Stimulated activated CD8-positive, alpha-beta memory T cell treated with anti-CD3 and anti-CD28 coated beads, Interleukin-15, amount 100 ng/mL, for 24 hours (primary cell): ENCODE measurements at places on chromosomes 7 and 10.

GRCh38 chr7:143327903-143328302, 12.0 kb downstream of the CLCN1 start:
- no peak for DNase-seq

GRCh38 chr7:30091491-30091912, 43.3 kb upstream of the MTURN start:
- no peak for DNase-seq

DNA sequence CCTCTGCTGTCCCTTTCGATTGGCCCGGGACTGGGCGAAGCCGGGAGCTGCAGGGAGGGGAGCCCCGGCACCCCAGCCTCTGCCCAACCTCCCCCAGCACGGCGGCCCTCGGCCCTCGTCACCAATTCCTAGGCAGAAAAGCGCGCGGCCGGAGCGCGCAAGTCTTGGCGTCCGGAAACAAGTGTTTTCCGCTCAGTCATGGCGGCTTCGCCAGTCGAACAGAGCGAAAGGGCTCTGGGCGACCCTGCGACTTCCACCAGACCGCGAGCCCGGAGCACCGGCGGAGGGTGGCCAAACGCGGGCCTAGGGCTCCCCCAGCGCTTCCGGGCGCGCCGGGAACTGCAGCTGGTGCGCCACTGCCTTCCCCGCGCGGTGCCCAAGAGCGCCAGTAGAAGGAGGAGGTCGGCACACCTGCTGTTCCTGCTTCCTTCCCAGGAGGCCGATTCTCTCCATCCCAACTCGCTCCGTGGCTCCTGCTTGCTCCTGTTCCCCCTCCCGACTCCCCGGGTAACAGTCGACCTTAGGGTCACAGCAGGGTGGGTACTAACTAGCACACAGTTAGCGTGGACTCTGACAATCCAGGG, 729.9 kb downstream of the ZWINT start:
- DNase-seq: no peak

GRCh38 chr7:4234886-4235285, 447.2 kb upstream of the FOXK1 start:
- DNase-seq: no peak

DNA sequence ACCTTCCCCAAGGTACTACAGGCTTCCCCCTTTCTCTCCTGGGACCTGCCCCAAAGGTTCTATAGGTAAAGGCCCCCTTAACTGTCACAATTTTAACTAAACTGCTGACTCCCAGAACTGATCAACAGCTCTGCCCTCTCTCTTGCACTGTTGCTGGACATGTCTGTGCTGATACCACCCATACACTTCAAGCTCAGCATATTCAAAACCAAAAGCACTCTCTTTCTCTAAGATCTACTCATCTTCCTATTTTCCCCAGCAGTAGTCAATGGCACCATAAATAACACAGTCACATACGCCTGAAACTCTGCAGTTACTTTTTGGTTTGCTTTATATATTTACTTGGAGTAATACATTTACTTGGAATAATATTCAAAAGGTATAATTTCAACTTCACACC, 12.3 kb downstream of the OSBPL3 start:
- no peak for DNase-seq

- DNase-seq: no peak
These were observed 16.6 kb downstream of the LOXL4 start for GRCh38 chr10:98251399-98251798.

GRCh38 chr10:119449760-119450461, 92.6 kb downstream of the RGS10 start:
- DNase-seq: no peak

DNA sequence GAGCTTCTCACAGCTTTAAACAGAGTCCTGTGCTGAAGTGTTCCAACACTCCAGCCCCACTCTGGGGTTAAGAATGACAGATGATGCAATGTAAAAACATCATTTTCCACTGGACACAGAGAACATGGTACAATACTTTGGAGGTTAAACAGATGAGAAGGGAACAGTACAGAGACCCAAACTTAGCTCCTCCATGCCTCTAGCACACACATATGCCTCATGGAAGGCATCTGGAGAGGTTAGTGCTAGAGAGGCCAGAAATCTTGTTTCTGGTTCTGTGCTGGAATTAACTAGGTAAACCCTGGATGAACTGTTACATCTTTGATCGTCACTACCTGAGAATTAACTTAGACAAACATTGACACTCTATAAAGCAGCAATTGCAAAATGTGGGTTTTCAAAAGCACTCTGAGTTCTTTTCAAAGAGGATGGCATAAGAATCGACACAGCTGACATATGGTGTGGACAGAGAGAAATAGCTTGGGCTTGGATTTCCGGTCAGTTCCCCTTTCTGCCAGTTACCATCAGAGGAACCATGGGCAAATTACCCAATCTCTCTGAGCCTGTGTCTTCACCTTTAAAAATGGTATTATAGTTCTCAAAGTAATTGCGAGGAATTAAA, 81.9 kb downstream of the KCNMA1 start:
- DNase-seq: no peak

DNA sequence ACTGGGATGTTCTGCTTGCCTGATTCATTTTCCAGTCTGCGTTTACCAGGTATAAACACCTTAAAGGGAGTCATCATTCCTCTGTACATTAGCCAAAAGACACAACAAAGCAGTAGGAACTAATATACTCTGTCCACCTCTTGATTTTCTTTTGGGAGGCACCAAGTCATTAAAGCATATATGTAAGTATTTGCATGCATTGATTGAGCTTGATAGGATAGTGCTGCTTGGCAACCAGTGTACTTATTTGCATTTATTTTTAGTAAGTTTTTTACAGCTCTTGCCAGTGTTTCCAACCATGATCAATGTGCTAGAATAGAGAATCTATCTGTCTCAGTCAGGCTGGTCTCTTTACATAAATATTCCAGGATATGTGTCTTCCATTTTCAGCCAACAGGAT, 353.3 kb upstream of the SEMA3C start:
- DNase-seq: no peak

- no peak for DNase-seq
These were observed 139.7 kb downstream of the TMEM26 start for GRCh38 chr10:61313460-61313859.

GRCh38 chr7:156464339-156464738, 176.2 kb upstream of the RNF32 start:
- no peak for DNase-seq

- DNase-seq: no peak
These were observed 231.6 kb downstream of the TEX36 start for GRCh38 chr10:125451319-125451718.

GRCh38 chr10:122163174-122164022, 107.7 kb upstream of the BTBD16 start:
- no peak for DNase-seq

DNA sequence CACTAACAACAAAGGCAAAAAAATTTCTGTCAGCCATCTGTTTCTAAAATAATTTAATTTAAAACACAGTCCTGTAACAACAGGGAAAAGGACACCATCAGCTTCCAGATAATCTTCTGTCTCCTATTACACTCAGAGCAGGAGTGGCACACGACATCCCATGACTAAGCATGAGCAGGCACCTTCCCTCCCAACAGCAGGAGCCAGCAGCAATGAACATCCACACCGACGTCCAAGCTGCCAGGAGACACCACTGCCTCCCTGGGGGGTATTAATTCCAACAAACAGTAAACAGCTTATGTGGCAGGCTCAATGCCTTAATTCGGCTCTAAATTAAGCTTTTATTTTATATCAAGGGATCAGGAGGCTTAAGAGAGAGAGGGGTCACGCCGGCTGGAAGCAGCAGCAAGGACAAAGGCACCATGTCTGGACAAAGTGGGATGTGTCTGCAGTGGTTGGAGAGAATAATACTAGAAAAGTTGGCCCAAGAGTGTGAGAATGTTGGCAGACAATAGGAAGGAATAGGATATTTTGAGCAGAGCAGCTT, 45.7 kb downstream of the KIAA1549 start:
- no peak for DNase-seq

DNA sequence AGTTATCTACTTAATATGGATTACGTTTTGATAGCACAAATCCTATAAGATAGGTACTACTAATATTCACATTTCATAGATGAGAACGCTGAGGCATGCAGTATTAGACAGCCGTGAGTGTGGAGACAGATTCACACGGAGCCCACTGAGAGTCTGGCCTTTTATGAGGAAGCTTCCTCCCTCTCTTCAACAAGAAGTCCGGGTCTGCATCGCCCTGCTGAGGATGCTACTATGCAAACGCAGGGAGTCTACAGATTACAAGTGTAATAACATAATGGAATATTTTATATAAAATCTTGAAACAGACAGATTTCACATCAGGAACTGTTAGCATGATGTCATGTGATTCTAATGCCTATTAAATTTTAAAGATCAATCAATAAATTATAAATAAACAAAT, 255.9 kb upstream of the GLI3 start:
- DNase-seq: no peak

DNA sequence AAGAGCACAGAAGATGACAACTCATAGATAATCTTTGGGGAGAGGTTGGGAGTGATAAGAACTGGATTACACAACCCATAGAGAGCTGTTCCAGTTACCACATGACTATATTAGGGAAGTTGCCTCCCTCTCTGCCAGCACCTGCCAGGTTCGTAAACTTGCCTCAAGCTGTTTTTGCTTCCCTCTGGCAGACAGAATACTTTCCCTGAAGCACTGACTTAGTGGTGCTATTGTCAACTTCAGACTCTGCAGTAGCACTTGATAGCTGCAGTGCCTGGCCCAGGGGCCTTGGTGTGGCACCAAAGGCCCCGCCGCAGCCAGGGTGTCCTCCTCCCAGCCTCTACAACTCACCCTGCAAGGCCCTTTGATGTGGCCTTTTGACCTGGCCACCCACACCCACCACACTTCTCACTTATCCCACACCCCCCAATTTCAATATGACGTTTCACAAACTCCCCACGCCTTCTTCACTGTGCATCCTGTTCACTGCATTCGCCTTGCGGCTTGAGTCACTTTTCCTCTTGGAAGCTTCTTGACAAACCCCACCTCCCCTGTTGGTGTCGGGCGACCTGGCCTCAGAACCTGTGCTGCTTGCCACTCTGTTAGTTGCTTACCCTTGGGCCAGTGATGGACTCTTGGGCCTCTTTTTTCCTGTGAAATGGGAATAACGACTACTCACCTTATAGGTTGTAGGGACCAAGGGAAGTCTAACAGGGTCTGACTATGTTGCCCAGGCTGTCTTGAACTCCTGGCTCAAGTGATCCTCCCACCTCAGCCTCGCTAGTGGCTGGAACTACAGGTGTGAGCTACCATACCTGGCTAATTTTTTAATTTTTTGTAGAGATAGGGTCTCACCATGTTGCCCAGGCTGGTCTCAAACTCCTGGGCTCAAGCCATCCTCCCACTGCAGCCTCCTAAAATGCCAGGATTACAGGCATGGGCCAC, 50.2 kb upstream of the PODXL start:
- DNase-seq: no peak

DNA sequence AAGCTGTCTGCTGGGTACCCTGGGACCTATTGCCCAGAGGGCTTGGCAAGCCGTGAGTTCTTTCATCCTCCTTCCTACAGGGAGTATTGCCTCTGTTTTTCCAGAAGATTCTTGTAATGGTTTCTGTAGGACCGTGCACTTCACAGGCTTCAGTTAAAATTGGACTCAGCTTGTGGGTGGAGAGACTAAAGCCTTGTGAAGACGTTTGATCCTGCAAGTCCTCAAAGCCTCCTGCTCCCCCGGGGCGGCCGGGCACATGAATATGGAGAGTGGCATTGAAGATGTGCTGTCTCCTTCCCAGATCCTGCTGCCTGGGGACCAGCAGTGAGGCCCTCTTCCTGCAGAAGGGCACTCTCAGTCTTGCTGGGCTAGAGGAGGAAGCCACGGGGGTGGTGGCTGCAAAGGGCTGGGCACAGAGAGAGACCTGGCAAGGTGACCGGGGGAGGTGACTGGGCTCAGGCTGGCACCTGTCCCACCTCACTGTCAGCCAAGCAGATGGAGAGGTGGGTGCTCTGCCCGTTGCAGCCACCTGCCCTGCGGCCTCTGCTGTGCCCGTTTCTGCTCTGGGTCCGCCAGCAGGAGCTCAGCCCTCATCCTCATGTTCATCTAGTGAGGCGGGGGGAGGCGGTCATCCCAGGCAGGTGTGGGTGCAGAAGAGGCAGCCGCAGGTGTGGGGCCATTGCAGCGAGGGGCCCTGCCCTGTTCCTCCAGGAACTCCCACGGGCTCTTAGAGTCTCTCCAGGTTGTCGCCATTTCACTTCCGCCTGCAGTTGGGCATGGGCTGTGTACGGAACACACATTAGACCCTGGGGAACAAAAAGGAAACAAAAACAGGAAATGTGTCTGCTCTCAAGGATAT, 55.7 kb downstream of the TMEM209 start:
- no peak for DNase-seq

- DNase-seq: no peak
These were observed 473.8 kb downstream of the KCNMA1 start for GRCh38 chr10:77163670-77164348.

DNA sequence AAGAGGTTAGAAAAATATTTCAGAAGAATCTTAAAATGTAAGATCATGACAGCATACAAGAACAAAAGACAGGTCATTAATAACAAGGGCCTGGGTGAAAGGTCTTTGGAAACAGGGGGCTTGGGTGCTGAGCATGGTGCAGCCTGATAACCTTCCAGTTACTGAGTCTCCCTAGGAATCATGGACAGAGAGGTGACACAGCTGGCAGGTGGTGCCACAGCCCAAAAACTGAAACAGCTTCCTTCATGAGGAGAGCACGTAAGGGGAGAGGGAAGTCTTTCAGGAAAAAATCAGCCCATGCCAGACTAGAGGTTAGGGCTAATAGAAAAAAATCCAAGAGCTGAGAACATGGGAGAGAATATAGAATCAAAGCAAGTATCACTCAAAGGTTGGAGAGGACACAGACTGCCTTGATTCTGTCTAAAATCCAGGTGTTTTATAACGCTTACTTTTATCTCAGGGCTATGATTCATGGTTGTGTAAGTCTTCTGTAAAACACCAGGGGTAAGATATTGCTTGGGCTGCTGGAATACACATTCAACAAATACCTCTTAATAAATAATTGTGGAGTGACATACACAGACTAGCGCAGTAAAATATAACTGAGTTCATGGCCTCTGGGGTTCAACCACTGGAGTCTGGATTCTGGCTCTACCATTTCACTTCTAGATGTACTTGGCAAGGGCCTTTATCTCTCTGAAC, 88.1 kb downstream of the SEMA3C start:
- DNase-seq: no peak

- no peak for DNase-seq
These were observed 61.6 kb upstream of the OPALIN start for GRCh38 chr10:96420228-96421009.

GRCh38 chr10:27605318-27605717, 101.2 kb downstream of the RAB18 start:
- DNase-seq: no peak

- DNase-seq: no peak
These were observed 304.8 kb downstream of the GFRA1 start for GRCh38 chr10:115968236-115968635.

DNA sequence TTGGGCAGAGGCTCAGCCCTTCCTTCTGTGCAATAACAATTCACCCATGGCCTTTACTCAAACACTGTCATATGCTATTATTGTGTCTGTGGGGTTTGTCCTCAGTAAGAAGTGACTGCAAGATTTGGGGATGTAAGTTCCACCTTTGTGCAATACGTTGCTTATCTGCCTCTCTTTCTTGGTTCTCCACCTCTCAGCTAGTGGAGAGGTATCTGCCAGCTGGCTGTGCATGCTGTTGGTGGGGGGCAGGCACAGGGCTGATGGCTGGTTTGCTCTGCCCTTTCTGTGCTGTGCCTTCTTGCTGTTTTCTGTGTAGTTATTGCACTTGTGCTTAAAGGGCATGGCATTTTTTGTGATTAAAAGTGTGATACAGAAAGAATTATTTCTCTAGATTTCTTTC, 36.2 kb downstream of the CNNM1 start:
- DNase-seq: no peak

- no peak for DNase-seq
These were observed 94.2 kb downstream of the CDK6 start for GRCh38 chr7:92742186-92742585.
